ENCODE measurements at places on chromosomes 3 and 15.
A peak's percentile ranks its signal among the peaks of the same experiment; 100 is the strongest.

DNA sequence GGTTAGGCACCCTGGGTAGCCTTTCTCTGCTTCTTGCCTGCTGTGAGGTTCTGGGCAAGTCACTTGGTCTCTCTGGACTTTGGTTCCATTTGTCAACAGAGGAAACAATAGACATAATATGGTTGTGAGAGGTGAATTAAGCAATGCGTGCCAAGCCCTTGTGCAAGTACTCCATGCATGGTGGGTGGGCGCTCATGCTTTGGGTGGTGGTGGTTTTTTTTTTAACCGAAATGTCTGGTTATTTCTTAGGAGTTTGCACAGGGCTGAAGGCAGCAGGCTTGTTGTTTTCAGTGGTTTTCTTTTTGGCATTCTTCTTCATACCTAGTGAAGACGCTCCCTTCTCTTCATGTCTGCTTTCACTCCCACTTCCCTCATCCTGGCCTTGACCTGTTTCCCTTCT is 84.2 kb upstream of the LRTM1 start:
- no peak for DNase-seq

DNA sequence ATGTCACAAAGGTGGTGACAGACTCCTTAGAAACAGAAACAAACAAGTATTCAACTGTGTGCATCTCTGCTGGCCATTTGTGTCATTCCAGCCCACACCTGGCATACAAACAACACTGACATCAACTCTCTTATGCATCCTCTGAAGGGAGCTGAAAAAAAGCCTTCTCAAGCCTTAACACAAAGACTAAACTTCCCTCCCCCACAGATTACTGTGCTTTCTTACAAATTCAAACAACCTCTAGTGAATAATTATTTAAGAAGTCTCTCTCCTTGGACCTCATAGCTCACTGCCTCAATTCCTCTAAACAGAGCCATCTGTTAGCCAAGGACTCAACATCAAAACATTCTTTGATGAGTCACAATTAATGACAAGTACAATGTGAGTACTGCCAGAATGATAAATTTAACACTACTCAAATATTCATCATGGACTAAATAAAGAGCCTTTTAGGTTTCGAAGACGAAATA is 132.1 kb downstream of the WDR76 start:
- no peak for DNase-seq

DNA sequence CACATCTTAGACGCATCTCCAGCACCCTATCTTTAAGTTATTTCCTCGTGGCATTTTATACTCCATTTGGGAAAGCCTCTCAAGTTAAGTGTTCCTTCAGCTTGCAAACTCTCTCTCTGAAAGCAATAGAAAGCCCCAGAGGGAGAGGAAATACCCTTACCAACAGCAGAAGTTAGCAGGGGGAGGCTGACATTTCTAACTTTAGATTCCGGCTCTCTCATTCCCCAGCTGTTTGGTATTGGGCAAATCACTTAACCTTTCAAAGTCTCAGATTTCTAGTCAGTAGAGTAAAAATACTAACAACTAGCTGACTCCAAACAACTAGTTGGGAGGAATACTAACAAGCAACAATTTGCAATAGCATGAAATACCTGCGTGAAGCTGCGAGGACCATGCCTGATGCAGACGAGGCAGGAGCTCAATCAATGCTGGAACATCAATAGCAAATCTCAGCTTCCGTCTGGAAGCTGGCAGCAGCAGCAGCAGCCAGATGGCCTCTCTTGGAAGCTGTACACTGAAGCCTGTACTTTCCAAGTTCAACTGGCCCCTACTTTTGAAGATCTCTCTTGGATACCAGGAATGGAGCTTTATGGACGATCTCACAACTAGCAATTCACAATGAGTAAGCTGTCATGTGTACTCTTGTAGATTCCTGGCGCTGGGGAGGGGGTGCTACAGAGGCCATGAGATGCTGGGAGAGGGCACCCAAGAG is 47.8 kb downstream of the THBS1 start:
- DNase-seq: no peak

DNA sequence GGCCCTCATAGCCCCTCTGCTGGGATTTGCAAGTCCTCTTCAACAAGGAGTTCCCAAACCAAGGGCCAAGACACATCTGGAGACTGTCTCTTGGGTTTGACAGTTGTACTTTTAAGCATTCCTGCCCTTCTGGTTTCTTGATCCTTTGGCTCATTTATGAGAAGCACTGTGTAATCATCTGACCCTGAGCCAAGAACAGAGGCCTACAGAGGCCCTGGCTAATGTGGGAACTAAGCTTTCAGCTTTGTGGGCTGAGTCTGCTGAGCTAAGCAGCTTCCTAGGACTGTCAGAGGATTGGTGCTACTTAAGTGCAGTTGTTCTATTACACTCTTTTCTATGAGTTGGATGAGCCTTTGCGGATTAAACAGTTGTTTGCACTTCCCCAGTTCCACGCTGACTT is 178.3 kb downstream of the KBTBD8 start:
- DNase-seq: no peak

GRCh38 chr15:45715528-45715927 is 80.7 kb downstream of the SQOR start:
- no peak for DNase-seq

GRCh38 chr3:121724130-121724529 is 25.4 kb downstream of the GOLGB1 start:
- DNase-seq: no peak

DNA sequence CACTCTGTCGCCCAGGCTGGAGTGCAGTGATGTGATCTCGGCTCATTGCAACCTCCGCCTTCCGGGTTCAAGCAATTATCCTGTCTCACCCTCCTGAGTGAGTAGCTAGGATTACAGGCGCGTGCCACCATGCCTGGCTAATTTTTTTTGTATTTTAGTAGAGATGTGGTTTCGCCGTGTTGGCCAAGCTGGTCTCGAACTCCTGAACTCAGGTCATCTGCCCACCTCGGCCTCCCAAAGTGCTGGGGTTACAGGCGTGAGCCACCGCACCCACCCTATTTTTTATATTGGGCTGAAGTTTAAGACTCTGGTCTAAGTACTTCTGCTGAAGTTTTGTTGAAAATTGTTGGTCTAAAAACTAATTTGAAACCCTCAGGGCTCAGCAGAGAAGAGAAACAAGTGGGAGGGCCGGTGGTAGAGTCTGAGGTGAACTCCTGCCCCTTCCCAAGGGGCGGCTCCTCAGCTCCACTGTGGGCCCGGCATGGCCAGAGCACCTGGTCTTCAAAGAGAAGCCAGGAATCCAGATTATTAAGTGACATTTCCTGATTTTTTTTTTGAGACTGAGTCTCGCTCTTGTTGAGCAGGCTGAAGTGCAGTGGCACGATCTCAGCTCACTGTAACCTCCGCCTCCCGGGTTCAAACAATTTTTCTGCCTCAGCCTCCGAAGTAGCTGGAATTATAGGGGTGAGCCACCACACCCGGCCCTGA is 4.0 kb downstream of the HDAC11 start:
- no peak for DNase-seq

DNA sequence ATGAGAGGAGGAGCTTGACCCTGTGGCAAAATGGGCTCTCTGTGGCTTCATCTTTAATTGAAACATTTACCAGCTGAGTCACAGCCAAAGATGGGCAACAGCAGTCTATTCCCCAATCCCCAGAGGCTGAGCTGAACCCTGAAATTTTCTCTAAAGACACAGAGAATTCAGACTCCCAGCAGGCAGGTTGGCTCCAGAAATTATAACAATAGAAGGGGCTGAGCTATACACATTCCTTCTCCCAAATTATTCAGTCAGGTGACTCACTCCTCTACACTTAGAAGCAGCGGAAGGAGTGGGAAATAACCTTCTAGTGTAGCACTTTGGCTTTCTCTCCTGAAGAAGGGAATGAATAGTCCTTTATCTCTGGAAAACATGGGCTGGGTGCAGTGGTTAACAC is 264.3 kb upstream of the ARHGEF26 start:
- no peak for DNase-seq

- DNase-seq: no peak
Observed at GRCh38 chr3:48086705-48087104, 70.5 kb upstream of the MAP4 start.

DNA sequence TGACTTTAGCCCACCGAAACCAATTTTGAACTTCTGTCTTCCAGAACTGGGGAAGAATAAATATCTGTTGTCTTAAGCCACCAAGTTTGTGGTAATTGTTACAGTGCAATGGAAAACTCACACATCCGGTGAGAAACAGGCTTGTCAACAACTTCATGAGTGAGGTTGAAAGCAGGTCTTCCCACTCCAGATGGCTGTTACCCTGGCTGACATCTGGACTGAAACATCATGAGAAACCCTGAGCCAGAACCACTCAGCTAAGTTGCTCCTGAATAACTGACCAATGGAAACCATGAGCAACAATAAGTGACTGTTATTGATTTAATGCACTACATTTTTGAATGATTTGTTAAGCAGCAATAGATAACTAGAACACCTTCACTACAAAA is 10.3 kb downstream of the ACSBG1 start:
- DNase-seq: no peak

- no peak for DNase-seq
Observed at GRCh38 chr3:62955126-62955525, 79.9 kb upstream of the CADPS start.

GRCh38 chr3:42694366-42694765 is 8.2 kb downstream of the HHATL start:
- no peak for DNase-seq

GRCh38 chr15:65752151-65752700 is 39.9 kb downstream of the DENND4A start:
- DNase-seq: no peak

DNA sequence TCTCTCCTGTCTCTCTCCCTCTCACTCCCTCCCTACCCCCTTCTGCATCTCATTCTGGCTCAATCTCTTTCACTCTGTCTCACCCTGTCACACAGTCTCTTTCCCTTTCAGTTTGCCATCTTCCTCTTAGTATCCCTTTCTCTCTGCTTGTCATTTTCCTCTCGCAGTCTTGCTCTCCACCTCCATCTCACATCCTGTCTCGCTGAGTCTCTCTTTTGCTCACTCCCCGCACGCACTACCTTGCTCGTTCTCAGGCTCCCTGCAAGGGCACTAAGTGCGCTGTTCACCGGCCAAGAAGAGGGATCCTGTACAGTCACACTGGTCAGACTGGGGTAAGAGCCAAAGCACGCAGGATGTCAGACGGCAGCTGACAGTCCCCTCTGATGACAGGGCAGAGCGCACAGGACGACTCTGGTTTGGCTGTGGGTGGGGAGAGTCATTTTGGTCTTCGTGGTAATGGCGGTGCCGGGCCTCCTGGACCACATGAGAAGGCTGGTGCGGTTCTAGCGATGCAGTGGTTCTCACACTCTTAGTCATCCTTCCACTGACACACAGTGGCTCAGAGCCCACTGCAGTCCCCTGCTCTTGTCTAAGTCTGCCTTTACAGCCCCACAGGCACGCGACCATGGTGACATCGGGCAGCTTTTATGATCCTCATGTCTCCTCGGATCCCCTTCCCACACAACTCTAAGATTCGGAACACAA is 356.8 kb downstream of the FOXP1 start:
- peak; percentile 80 for DNase-seq

GRCh38 chr15:68683026-68683425 is 104.2 kb downstream of the CORO2B start:
- no peak for DNase-seq

DNA sequence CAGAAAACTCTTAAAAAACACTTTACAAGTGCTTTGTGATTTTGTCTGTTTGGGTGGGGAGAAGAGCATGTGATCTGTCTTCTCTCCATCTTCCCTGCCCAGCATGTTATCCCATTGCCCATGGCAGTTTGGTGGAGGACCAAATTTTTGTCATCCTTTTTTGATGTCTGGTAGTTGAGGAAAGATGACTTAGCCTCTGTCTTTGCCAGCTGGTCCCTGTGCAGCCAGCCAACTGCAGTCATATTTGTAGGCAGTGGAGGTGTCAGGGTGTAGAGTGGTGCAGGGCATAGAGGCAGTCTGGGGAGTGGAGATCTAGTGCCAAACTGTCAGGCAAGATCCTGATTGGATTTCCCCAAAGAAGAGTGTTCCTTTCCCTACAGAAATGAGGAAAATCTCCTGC is 40.7 kb downstream of the GASK1A start:
- DNase-seq: no peak

DNA sequence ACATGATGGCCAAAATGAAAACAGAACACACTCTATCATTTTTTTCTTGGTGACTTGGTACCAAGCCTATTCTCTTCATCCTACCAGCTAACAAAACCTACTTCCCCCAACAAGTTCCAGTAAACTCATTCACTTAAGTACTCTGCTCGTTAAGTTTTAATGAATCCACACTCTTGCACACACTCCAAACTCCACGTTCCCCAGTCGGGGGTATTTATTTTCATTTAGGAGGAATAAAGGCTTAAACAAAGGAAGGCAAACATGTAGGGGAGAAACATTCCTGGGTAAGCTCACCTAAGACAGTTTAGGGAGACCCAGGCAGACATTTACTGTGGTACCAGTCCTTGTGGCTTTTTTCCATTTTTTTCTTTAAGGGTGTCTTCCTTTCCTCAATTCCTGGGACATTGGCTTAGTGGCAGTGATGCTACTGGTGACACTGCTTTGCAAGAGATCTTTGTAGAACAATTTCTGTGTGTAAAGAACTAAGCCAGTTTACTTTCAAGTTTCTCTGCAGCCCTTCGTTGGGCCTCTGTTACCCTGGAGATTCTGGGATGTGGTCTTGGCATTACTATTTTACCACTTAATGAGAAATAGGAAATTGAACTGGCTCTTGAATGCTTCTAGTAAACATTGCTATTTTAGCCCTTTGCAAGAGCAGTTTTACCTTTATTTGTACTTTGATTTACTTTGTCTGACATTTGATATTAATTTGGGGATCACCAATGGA is 117.3 kb upstream of the C15orf61 start:
- no peak for DNase-seq

- no peak for DNase-seq
Observed at GRCh38 chr3:102200126-102200525, 234.7 kb upstream of the ZPLD1 start.

DNA sequence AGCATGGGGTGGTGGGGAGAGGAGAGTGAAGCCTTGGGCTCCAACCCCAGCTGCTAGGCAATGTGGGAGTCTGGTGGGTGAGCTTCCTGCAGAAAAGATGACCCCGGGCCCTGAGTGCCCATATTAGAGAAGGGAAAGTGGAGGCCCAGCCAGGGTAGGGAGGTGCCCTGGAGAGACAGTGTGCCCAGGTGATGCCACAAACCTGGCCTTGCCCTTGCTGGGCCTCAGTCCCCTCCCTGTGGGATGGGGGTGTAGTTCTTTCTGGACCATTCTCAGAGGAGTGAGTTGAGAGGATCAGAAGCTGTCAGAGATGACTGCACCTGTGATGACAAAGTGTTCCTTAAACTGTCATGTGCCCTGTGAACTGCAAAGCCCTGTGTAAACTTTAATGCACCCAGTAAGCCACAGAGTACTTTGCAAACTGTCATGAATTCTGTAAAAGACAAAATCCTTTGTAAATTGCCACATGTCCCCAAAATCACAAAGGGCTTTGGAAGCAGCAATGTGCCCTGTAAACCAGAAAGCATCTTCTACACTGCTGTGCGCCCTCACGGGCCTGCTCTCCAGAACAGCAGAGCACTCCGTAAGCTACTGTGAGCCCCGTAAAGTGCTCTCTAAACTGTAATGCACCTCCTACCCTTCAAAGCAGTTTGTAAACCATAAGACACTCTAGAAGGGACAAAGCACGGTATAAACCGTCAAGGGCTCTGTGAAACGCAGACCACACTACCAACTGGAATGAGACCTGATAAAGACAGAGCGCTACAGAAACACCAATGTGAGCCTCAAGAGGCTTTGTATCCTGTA is 51.3 kb upstream of the FGD5 start:
- DNase-seq: no peak
